Mesenteric fat pad (tissue), 1 donor: ENCODE measurements at places on chromosomes 7 and 10.

GRCh38 chr7:22565315-22565811 is 65.4 kb upstream of the STEAP1B start:
- no peak for DNase-seq

DNA sequence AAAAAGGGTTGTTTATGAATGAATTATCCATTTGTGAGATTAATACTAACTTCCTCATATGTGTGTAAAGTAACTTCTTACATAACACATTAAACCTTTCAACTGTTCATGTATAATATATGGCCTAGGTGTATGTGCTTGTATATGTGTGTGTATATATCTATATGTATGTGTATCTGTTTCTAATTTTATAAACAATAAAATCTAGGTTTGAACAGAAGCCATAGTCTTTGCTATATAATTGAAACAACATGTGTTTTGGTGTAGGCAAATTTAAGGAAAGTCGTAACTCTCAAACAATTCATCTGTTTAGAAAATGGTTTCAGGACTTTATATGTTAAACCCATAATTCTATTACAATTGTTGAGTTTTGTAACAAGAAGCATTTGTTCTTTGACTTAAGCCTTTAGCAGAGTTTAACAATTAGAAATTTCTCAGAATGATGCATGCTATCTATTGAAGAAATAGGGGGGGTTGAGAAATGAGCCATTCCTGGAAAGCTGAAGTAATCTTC is 103.3 kb downstream of the BBS9 start:
- DNase-seq = no peak

DNA sequence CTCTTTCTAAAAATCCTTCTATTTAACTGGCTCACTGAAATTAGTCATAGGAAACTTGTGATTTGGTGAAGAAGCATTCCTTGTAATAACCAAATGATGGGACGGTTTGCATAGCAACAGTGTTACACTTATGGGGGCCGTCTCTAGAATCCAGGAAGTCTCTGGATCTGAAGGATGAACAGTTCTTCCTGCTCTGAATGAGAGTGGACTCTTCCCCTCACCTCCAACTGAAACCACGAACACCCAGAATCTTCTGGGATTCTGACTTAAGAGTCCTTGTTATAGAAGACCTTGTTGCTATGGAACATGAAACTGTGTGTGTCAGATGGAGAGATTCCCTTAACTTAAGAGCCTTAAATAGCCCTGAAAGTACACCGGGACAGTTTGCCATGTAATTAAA is 23.2 kb downstream of the NOLC1 start:
- DNase-seq = no peak

DNA sequence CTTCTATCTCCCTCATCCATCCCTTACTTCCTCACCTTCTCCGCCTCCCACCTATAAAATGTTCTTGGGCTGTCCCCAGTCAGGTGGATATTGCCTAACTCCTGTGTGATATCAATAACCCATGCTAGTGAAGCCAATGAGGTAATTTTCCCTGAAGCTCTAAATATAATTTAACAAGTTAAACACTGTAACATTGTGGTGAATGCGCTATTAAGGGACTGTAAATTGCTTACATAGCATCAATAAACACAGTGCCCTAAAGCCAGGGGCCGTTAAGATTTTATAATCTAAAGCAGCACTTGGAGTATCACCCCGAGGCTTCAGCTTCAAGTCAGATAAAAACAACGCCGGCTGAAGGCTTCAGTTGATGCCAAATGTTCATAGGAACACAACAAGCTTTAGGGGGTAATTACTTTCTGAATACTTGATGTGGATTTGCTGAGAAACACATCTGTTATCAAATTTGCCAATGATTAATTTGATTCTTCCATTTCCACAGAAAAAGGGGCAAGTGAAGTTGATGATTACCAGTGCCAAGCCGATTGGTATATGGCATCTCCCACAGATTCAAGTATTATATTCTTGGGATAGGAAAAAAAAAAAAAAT is 138.4 kb downstream of the CREB5 start:
- DNase-seq = no peak

DNA sequence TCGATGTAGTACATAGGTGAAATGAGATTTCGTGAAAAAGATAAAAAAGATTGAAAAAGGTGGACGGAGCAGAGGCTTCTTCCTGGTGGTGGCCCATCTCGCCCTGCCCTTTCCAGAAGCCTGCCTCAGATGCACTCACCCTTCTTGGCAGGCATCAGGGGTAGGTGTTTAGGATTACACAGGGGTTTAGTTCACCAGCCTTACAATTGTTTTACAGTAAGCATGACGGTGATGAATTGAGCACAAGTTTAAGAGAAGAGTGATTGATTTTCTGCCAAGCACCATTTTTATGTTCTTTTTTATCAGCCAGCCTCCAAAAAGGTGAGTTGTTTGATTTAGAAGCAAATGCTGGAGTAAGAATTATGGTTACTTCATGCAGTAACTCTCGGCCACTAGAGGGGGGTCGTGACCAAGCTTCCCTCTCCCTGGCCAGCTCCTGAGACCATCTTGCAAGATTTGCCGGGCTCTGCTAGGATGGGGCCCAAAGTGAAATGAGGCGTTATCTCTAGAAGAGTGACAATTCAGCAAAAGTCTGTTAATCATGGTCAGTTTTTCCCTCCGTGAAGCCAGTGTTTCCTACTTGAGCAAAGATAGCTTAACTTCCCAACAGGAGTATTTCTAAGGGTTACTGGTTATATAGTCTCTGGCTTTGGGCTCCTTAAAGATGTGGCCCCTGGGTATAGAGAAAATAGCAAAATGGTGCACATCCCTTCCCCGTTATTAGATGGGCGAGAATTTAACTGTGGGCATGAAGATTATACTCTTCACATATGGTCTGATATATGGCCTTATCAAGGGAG is 228.8 kb downstream of the BMPER start:
- no peak for DNase-seq

DNA sequence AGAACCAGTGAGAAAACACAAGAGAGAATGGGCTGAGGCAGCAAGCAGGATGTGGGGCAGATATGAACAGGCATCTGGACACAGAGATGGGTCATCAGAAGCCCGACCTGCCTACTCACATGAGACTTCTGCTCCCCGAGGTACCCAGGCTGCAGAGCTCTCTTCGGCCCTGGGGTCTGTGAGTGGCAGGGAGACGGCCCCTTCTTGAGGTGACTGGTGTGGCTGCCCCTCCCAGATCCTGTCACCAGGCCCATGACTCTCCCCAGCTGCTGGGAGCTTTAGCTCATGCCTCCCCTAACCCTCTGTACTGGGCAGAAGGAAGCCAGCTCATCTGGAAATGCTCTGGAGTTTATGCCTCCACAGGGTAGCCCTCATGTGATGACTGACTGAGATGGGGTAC is 157.6 kb upstream of the PCBD1 start:
- no peak for DNase-seq

- peak; percentile 67 for DNase-seq
Measured at GRCh38 chr10:118965645-118966044, 63.9 kb upstream of the NANOS1 start.

- DNase-seq = no peak
Measured at GRCh38 chr7:114656466-114656865, 241.9 kb downstream of the FOXP2 start.

DNA sequence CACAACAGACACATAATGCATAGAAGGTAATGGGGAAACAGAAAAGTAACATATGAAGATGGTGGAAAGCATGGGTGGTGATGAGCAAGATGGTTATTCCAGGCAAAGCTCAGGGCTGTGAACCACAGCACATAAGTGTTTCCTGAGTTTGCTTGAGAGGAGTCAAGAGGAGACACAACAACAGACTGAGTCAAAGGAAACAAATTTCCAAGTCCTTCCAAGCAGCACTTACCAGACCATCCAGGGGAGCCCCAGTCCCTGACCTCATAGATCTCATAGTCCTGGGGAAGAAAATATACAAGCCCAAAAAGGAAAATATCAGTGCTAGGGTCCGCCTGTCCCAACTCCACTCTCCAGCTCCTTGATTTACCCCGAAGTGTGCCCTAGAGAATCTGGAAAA is 216.6 kb upstream of the FZD1 start:
- DNase-seq = no peak

GRCh38 chr7:16978358-16979244 is 96.8 kb upstream of the AGR3 start:
- DNase-seq = no peak

- DNase-seq = peak; percentile 51
Measured at GRCh38 chr7:155194382-155195140, 103.1 kb upstream of the INSIG1 start.

- no peak for DNase-seq
Measured at GRCh38 chr10:96137567-96137966, 7.5 kb downstream of the ZNF518A start.
